MG63 (cell line): ENCODE measurements at places on chromosomes 12 and 14. TPM values are rescaled to one million over a fixed set of nuclear protein-coding genes. Genes with fewer than 3 reads are reported as not detected.

Gene GLI1
- 0.03 TPM in 1 of 2 replicates, not detected in the other for total RNA-seq

DNA sequence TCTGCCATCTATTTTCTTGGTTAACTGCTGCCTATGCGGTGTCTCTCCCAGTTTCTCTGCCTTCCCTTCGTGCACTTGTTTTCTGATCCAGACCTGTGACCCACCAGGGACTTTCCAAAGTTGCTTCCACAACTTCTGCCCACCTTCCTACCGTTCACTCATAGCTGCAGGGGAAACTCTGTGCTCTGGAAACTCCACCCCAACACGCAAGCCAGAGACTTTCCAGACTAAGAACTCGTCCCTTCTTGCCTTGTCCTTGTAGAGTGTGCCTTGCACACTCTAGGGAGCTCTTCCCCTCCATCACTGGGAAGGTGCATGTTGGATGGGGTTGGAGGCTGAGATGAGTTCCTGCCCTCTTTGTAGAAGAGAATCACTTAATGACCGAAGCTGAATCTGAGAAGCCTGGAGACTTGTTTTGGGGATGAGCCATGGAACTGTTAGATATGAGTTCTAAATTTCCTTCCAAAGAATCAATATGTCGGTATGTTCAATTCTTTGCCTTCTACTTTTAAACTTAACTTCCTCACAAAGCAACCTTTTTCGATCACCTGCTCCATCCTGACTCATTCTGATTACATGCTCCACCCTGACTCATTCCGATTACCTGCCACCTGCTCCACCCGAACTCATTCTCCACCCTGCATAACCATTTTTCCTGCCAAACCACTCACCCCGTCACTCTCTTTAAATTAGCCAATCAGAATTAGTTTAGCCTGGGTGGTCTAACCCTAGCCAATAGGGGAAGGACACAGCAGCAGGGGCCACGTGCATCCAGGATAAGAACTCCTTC is 82.1 kb upstream of the CAPRIN2 start:
- DNase-seq = no peak

DNA sequence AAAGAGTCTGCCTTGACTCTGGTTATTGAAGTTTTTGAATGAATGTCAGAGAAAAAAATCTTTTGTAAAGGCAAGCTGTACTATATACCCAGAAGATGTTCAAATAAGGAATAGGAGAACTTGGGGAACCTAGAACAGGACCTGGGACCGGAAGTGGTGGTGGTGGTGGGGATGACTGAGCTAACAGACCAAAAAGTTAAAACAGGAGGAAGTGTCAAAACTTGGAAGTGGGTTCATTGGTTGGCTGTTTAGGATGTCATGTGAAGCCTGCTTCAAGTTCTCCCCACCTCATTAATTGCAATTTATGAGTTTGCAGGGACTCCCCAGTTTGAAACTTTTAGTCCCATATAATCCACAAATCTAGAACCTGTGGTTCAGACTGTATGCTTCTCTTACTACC is 26.2 kb downstream of the PLXNC1 start:
- DNase-seq = no peak

Gene ZNF664
- 34.2 and 37.9 TPM in 2 replicates for total RNA-seq

GRCh38 chr12:92905811-92906554 is 23.1 kb downstream of the EEA1 start:
- no peak for DNase-seq

Gene ASPG
- total RNA-seq = not detected in 2 replicates

DNA sequence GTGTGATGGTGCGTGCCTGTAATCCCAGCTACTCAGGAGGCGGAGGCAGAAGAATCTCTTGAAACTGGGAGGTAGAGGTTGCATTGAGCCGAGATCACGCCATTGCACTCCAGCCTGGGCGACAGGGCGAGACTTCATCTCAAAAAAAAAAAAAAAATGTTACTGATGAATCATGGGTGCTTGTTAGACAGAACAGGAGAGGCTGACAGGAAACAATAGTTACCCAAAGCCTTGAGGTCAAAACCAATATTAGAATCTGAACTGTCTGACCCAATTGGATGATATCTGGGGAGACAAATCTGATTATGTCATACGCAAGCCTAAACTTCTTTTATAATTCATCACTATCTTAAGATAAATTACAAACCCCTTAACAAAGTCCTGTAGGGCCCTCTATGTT is 40.7 kb upstream of the KIF21A start:
- no peak for DNase-seq

GRCh38 chr12:94386422-94386821 is 73.2 kb downstream of the CEP83 start:
- DNase-seq = no peak

DNA sequence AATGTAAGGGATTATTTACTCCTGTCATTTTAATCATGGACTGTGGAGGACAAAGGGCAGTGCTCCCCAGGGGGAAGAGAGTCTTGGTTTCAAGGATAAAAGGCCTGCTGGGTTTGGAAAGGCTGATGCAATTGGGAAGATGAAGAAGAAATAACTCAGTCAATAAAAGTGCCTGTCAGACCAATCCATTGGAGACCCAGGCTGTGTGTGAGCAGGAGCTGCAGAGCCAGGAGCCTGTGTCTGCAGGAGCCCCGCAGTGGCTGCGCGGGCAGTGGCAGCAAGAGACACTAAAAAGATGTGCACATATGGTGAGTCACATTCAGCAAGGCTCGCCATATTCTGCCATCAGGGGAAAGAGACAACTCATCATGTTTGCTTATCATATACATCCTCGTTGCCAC is 90.4 kb downstream of the CRACR2A start:
- no peak for DNase-seq

- DNase-seq = no peak
These were observed 67.6 kb downstream of the KIF21A start for GRCh38 chr12:39375206-39375808.

DNA sequence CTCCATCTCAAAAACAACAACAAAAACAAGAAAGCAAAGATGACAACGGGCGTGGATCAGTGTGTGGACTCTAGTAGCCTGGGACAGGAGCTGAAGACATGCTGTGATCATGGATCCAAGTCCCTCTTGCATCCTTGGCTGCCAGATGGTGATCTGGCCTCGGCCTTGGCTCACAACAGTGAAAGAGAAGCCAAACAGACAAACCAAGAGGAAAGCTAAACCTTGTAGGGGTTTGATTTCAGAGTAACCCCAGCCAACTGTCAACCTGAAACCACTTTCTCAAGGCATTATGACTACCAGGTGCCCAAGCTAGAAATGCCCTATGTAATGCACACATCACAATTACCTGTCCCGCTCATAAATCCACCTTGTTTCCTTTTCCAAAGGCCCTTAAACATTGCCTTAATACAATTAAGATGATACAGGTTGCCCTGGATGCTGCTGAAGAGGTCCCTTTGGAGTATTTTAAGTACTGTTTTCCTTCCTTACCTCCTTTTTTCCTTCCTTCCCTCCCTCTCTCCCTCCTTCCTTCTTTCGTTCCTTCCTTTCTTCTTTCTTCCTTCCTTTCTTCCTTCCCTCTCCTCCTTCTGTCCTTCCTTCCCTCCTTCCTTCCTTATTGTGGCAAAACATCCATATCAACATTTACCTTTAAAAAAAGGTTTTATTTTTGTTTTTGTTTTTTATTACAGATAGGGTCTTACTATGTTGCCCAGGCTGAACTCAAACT is 41.4 kb upstream of the NINJ2 start:
- no peak for DNase-seq

DNA sequence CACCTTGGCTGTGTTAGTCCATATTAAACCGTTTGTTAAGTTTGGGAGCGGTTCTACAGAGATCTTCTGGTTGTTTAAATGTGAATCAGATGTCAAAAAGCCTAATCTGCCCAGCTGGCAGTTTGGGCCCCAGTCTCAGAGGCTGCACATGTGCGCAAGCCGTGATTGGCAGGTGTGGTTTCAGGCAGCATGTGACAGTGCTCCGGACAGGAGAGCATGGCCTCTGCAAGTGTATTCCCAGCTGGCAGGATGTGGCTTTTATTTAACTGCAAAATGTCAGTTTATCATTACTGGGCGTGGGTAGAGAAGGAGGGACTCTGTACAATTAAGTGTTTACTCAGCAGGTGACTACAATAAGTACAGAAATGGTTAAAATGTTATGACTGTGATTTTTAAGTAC is 77.5 kb downstream of the PELI2 start:
- DNase-seq = no peak

Gene FOXG1
- total RNA-seq = 0.03 and 0.67 TPM in 2 replicates

Gene KRT6A
- not detected in 2 replicates for total RNA-seq

DNA sequence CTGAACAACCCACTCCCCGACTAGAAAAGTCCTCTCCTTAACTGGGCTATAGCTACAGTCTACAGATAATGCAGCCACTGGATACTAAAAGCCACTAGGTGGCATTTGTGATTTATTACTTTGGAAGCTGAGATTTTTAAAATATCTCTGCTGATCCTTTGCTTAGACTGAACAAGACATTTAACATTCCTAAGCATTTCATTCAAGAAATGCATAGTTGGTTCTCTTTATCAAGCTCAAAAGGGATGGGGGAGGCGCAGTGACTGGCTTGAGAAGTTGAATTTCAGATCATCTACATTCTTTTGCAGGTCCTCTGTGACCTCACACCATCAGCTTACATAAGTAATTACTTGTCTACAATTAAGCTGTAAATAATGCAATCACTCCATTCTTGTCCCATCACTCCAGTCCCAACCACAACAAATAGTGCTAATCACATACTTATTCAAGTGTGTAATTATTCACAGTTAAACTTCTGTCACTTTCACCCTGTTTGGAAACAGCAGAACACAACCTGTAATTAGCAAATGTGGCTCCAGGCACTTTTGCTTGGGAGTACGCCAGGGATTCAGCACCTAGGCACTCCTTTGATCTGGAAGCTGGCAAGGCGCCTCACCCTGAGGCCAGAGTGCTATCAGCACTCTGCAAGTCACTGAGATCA is 203.6 kb downstream of the NOVA1 start:
- no peak for DNase-seq

- DNase-seq = no peak
These were observed 173.5 kb downstream of the SLC41A2 start for GRCh38 chr12:104784592-104784991.

Gene C14orf39
- total RNA-seq = not detected in 2 replicates

DNA sequence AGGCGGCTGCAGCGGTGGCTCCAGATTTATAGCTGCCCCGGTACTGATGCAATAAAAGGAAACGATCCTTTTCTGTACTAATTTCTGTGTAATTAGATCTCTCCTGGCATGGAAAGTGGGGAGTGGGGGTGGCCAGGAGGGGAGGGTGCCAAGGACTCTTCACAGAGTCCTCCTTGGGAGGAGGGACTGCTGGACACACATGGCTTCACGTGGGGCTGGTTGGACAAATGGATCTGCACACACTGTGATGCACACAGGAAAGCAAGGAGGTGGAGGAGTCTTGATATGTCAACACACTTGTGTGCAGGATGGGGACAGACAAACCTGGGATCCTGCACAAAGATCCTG is 23.8 kb upstream of the ATP5MC2 start:
- DNase-seq = no peak

DNA sequence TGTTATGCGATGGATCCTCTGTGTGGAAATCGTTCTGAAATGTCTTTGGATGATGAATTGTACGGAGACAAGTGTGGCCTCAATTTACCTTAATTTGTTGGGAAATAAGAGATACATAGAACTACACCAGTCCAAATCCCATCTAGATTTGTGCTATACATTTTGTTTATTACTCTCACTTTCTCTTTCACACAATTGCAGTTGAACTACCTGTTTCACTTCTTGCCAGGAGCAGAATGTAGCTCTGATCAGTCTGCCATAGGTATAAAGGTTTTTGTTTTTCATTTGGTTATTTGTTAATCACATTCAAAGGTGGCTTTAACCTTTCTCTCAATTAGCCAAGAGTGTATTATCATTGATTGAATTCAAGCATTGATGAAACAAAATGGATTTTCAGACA is 268.2 kb downstream of the SNAPC1 start:
- no peak for DNase-seq

DNA sequence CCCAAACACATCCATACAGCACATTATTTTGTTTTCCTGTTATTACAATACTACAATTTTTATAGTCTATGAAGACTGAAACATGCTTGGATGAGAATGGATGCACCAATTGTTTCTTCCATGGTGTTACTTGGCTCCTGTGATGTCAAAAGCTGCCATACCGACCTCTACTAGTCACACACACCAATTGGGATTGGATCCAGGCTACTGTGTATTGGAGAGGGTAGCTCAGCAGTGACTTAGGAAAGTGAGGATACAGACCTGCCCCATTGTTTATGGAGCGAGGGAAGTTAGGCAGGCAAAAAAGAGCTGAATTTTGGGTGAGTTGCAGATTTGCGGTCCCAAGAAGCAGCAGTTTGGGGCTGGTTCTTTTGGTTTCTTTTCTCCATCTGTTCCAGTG is 30.8 kb upstream of the AKAP6 start:
- no peak for DNase-seq

Gene SARNP
- 142 and 228 TPM in 2 replicates for total RNA-seq

Gene OTOGL
- 0.32 TPM in 1 of 2 replicates, not detected in the other for total RNA-seq

Gene DPPA3
- total RNA-seq = not detected in 2 replicates

Gene OR6C2
- not detected in 2 replicates for total RNA-seq
